CD4-positive, alpha-beta T cell treated with Interleukin-17A for 4 hours (primary cell): ENCODE measurements at places on chromosomes 7 and 10.

DNA sequence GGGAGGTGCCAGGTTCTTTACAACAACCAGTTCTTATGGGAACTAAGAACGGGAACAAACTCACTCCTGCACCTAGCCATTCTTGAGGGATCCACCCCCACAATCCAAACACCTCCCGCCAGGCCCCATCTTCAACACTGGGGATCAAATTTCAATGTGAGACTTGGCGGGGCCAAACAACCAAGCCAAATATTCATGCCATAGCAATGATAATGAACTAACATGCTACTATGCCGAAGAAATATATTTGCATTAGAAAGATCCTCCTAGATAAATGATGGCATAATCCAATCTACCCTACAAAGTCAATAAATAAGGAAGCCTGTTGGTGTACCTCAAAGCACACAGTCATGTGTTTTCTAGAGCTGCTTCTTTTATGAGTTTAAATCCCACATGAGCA lies 57.6 kb downstream of the CCDC71L start:
- DNase-seq, result no peak

- no peak for DNase-seq
Observed at GRCh38 chr10:119503821-119504220, 38.7 kb downstream of the RGS10 start.

DNA sequence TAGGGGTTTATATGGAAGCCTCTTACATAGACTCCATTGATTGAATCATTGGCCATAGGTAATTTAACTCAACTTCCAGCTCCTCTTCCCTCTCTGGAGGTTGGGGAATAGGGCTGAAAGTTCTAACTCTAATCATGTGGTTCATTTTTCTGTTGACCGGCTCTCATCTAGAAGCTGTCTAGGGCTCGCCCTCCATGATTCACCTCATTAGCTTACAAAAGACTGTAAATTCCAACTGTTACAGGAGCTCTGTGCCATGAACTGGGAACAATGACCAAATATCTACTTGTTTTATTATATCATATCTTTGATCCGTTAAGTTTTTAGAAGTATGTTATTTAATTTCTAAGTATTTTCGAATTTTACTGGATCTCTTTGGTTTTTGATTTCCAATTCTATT lies 263.0 kb downstream of the TCF7L2 start:
- DNase-seq, result no peak

DNA sequence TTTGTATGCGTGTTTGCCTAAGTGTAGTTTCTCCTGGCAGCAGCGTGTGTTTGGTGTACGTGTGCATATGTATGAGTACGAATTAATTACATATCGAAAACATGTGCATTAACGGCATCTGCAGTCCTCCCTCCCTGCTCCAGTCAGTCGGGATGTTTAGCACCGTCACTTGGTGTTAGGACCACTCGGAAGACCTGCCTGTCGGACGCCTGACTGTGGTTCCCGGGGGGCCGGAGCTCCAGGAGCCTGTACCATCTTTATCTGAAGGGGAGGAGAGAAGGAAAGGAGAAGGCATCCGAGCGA lies 1.1 kb upstream of the CNTNAP2 start:
- DNase-seq, result no peak

GRCh38 chr10:9357471-9357870 lies 1303.0 kb downstream of the GATA3 start:
- no peak for DNase-seq

DNA sequence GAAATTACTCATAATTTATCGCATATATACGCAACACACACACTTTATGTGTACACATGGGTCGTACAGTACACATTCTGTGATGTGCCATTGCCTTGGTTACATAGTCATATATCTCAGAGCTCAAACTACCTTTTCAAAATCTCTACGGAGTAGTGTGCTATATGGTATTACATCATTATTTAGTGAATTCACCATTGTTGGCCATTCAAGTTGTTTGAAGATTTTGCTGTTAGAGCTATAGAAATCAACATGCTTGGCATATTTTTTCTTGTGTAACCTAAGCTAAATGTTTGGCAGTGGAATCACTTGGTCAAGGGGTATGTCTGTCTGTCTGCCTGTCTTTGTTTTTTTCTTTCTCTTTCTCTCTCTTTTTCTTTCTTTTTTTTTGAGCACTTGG lies 42.0 kb upstream of the MMD2 start:
- no peak for DNase-seq

GRCh38 chr7:69429911-69430383 lies 168.3 kb upstream of the AUTS2 start:
- DNase-seq, result no peak

DNA sequence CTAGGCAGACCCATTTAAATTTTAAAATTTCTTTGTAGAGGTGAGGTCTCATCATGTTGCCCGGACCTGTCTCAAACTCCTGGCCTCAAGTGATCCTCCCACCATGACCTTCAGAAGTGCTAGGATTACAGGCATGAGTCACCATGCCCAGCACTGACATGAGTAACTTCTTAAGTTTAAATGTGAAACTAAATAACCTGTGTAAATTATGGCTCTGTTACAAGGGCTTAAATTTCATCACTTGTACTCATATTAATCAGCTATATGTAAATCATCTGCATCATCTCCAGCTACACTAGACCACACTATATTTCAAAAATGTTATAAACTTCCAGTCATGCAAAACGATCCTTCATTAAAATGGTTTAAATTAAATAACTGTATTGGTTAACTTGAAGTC lies 56.1 kb downstream of the ATAD1 start:
- DNase-seq, result peak; percentile 7

GRCh38 chr10:29860166-29860565 lies 199.2 kb downstream of the JCAD start:
- no peak for DNase-seq

- DNase-seq, result no peak
Observed at GRCh38 chr10:113045147-113046055, 95.4 kb downstream of the TCF7L2 start.

- peak; percentile 46 for DNase-seq
Observed at GRCh38 chr10:122267849-122268737, 3.0 kb upstream of the BTBD16 start.

DNA sequence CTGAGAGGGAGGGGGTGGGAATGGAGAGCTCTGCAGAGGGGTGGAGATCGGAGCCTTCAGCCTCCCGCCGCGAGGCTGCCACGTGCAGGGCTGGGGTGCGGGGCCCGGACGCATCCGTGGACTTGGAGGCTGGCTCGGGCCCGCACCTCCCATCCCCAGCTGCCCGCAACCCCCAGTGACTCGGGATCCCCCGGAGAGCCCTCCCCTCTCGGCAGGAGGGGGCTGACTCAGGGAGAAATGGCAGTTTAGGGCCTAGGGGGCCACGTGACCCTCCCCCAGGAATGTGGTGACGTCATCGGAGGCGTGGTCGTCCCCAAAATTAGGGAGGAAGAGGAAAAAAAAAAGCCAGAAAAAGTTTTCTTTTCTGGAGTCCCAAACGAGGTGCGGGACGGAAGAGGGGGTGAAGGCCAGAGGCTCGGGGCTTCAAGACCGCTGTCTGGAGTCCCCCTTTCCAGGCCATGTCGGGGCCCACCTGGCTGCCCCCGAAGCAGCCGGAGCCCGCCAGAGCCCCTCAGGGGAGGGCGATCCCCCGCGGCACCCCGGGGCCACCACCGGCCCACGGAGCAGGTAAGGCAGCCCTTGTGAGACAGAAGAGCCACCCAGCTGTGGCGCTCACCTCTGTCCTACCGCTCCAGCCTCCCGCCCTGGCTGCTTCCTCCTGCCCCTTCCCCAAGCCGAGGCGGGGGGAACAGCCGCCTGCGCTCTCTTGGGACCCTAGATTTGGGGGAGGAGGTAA lies at the start of gene TRIP6:
TRIP6 (plus strand) TSS at position 348 of the 736 bp plus-strand sequence; CDS start at position 459, 111 bp downstream.
- peak; percentile 69 for DNase-seq

- no peak for DNase-seq
Observed at GRCh38 chr10:119597405-119598186, 832 bp upstream of the TIAL1 start.

DNA sequence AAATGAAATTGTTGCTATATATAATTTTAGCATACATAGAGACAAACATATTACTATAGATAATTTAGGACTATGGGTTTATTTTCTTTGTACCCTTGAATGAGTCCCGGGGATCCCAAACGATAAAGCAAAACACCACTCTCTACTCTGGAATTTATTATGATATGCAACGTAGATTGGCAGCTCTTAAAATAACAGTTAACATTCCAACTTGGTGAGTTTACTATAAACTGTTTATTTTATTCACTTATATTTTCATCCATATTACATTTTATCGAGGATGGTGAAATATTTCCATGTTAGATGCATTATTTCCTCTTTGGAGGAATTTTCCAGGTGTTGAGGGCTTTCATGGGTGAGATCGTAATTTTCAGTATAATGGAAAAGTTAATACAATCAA lies 138.7 kb upstream of the DGKB start:
- no peak for DNase-seq

GRCh38 chr7:86786376-86786775 lies 142.7 kb downstream of the GRM3 start:
- no peak for DNase-seq

GRCh38 chr7:132276976-132277725 lies 299.1 kb downstream of the PLXNA4 start:
- no peak for DNase-seq

- peak; percentile 44 for DNase-seq
Observed at GRCh38 chr10:103542764-103543616, 49.5 kb downstream of the NEURL1 start.

DNA sequence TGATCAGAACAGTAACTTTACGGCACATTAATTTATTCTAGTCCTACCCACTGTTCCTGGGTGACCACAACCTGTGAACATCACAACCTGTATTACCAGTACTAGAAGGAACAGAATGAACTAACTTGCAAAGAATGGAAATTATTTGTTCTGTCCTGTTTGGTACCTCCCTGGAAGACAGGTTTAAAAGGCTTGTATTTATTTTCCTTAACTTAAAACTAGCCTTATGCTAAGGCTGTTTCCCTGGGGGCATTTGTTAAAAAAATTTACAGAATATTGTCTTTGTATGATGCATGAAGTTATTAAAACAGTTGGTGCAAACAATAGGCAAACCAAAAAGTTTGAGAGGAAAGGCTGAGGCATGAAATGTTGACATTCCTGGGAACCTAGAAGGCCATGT lies 132.7 kb downstream of the DNAJC1 start:
- DNase-seq, result no peak

DNA sequence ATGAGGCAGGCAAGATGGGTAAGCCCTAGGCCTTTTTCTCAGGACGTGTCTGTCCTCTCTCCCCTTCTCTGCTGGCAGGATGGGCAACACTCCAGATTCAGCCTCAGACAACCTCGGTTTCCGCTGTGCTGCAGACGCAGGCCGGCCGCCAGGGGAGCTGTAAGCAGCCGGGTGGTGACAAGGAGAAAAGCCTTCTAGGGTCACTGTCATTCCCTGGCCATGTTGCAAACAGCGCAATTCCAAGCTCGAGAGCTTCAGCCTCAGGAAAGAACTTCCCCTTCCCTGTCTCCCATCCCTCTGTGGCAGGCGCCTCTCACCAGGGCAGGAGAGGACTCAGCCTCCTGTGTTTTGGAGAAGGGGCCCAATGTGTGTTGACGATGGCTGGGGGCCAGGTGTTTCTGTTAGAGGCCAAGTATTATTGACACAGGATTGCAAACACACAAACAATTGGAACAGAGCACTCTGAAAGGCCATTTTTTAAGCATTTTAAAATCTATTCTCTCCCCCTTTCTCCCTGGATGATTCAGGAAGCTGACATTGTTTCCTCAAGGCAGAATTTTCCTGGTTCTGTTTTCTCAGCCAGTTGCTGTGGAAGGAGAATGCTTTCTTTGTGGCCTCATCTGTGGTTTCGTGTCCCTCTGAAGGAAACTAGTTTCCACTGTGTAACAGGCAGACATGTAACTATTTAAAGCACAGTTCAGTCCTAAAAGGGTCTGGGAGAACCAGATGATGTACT lies 13.1 kb downstream of the PHKG1 start:
- DNase-seq, result no peak

GRCh38 chr7:100374601-100375000 lies 1.3 kb downstream of the PILRA start:
- DNase-seq, result no peak

DNA sequence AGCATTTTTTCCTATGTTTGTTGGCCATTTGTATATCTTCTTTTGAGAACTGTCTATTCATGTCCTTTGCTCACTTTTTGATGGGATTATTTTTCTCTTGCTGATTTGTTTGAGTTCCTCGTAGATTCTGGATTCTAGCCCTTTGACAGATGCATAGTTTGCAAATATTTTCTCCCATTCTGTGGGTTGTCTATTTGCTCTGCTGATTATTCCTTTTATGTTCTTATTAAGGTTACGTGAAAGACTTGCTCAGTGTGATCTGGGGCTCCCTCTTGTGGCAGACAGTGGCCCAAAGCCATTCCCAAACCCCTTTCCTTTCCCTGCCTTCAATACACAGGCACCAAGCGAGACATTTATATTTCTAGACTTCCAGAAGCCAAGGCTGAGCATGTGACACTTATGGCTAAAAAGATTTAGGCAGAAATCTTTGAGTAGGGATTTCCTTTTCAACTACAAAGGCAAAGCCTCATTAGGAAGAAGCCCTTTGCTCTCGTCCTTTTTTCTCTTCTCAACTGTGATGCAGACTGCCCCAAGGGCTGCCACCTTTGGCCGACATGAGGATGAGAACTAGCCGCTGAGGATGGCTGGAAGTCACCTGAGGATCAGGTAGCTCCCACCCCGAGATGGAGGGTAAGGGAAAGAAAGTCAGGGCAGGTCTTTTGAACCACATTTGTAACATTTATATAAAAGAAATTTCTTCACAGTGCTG lies 23.6 kb downstream of the ST8SIA6 start:
- DNase-seq, result peak; percentile 88

- no peak for DNase-seq
Observed at GRCh38 chr7:41872966-41873365, 170.1 kb upstream of the INHBA start.

- DNase-seq, result no peak
Observed at GRCh38 chr7:80230327-80230726, 95.7 kb downstream of the GNAI1 start.

DNA sequence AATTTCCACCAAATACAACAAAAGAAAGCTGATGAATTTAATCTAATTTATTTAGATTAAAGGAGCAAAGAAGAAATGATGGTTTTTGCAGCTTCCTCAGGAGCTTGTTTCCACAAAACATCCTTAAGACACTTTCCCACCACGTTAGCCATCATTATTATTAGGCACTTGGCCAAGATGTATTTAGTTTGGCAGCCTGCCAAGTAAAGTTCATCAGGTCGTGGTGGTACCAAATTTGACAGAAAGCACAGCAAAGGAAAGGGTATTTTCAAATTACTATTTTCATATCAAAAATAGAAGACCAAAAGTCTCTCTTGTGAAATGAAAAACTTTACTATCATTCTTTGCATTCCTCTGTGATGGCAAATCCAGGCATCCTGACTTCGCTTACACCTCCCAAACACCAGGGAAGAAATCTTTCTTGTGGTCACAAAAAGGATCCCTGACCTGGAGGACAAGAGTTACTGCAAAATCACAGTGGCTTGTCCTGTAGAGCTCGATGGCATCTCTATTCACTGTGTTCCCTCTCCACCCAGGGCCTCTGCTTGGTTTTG lies 123.1 kb upstream of the INHBA start:
- DNase-seq, result no peak

- DNase-seq, result no peak
Observed at GRCh38 chr7:143384148-143384547, 3.0 kb downstream of the ZYX start.

- DNase-seq, result peak; percentile 66
Observed at GRCh38 chr10:91251430-91252056, 31.1 kb downstream of the PCGF5 start.

GRCh38 chr10:115606086-115606485 lies 512.9 kb downstream of the ATRNL1 start:
- no peak for DNase-seq

- DNase-seq, result no peak
Observed at GRCh38 chr7:104453190-104453589, 124.8 kb downstream of the LHFPL3 start.

GRCh38 chr7:121336579-121336978 lies 7.8 kb downstream of the WNT16 start:
- no peak for DNase-seq
